Stimulated activated CD4-positive, alpha-beta T cell treated with anti-CD3 and anti-CD28 coated beads, Interleukin-1b, Interleukin-23, amount 100 ng/mL, for 1 hour (primary cell): ENCODE measurements at places on chromosomes 3 and 15.

DNA sequence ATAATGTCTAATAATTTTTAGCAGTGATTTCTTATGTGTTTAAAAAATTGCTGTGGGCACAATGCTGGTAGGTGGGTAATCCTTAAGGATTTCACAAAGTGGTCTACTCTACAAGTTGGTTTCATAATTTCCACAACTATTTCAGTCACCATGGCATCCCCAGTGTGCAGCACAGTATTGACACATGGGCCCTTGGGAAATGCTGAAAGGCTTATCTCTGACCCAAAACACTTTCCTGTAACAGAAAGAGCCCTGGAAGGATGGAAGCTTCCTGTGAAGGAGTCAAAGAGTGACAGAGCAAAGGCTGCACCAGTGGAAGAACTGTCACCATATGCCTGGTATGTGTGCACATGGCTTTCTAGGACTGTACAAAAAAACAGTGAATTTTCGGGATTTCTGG lies 153.7 kb downstream of the ANO10 start:
- DNase-seq = no peak

DNA sequence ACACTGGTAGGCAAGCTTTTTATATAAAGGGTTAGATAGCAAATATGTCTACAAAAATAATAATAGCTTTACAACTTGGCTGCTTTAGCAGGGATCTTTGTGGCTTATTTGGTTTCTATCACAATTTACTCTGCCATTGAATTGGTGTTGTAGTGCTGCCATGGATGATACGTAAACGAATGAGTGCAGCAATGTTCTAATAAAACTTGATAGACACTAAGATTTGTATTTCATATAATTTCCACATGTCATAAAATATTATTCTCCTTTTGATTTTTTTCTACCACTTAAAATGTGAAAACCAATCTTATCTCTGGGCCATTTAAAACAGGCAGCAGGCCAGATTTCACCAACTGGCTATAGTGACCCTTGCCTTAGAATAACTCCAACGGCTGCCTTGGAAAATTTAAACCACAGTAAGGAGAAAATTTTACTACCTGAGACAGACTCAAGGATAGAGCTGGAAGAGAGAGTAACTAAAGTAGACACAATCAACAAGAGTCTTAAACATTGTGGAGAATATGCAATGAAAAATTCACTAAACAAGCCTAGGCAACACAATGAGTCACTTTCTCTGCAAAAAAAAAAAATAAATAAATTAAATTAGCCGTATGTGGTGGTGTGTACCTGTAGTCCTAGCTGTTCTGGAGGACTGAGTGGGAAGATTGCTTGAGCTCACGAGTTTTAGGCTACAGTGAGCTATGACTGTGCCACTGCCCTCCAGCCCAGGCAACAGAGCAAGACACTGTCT lies 8.1 kb downstream of the NPHP3 start:
- no peak for DNase-seq

GRCh38 chr3:178324356-178324755 lies 211.9 kb upstream of the KCNMB2 start:
- no peak for DNase-seq

GRCh38 chr15:90419738-90420406 lies 31.8 kb downstream of the IQGAP1 start:
- no peak for DNase-seq

GRCh38 chr3:119582178-119582577 lies 2.9 kb downstream of the ADPRH start:
- no peak for DNase-seq

DNA sequence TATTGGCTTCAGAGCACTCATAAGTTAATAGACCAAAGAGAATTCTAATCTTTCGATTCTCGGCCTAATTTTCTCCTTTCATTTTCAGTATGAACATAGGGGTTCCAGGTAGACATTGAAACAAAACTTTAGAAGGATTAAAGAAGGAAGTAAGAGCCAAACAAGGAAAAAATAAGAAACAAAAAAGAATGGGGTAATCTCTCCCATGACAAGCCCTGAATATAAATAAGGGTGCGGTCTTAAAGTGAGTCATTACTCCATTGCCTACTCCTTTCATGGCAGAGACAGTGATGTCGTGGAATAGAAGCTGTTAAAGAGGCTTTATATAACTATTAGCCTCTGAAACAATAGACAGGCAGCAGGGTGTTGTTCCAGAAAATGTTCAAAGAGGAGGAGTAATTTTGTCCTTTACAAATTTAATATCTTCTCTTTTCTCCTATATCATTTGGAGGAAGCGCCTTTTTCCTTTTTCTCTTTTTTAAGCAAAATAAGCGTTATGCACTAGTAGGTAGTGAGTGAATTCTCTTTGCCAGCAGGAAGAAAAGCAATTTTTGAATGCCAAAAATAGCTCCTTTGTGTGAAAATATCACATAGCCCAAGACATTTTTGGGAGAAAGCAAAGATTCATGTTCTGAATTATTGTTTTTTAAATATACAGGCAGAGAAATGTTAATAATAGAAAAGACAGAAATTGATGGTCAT lies 607.9 kb upstream of the KCNMB2 start:
- no peak for DNase-seq

DNA sequence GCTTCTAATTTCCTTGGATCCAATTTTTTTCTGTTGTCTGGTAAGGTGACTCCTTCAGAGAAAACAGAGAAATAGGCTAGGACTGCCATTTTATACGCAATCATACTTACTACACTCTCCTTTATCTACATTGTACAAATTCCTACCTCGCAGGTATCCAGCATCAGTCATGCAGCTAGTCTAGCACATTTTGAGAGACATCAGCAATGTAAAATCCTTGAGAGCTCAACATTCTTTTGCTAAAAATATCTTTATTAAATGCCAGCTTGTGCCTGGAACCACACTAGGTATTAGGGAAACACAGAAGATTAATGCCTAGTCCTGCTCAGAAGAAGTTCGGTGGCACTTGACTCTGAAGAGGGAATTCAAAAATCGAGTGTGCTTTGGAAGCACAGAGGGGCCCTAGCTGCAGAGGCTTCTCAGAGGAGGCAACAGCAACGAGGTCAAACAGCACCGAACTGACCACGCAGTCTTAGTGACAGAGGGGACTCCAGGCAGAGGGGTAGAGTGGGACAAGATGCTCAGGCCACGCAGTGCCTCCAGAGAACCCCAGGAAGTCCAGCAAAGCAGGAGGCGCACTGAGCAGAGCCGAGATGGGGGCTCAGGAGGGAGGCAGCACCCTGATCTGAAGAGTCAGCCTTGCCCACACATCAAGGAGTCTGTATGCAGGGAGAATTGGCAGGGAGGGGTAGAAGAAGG lies 3.5 kb downstream of the FAM174B start:
- DNase-seq = no peak

GRCh38 chr3:16824081-16824696 lies 60.6 kb upstream of the PLCL2 start:
- DNase-seq = no peak

DNA sequence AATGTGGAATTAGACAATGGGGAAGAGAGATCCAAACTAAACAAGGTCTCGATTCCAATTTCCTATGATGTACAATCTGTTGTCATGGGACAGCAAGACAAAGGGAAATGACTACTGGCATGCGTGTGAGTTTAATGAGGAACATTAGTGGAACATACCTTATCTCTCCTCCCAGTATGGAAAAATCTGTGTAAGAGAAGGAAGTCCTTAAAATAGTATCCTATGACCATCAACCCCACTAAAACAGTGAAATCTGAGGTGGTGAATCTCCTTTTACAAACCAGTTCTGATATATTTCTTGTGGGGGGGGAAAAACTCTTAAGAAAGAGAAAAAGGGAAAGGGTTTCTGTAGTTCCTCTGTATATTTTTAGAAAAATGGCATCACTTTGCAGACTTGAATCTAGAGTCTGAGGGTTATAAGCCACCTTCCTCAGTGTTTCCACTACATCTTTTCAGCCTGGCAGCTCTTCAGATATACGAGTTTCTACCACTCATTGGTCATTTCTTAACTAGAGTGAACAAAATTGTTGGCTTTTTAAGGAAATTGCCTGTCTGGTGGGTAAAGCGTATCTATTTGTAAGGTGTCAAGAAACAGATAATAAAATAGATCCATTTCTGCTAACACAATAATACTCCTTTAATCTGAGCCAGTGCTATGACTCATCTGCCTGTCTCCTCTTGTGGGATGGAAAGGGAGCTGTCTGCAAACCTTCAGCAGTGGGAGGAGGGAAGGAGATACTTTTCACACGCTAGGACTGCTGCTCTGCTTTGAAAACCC lies 3.0 kb upstream of the TNFAIP8L3 start:
- no peak for DNase-seq

DNA sequence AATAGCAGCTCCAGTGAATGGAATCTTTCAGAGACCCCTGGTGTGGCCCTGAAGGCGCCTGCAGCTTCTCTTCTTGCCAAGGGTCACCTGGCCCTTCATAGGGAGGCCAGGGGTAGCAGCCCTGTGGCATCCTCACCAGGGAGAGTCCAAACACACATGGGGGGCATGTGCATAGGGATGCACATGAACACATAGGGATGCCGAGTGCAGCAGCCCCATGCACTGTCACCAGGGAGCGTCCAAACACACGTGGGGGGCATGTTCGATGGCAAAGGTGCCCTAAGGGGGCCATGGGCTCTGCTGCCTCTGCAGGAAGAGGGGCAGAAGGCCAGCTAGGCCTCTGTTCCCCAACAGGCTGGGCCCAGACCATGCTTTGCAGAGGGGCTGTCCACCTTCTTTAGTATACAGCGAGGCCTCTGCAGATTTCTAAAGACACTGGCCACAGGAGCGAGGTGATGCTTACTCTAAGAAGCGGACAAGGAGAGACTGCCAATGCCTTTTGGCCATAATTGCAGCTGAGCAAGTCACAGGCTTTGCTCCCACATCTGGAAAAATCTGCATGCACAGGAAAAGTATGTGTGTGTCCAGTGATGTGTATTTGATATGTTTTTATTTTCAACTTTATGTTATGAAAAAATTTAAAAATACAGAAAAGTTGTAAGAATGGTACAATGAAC lies 21.0 kb downstream of the ANAPC13 start:
- DNase-seq = no peak

GRCh38 chr3:115284980-115285379 lies 137.9 kb upstream of the ZBTB20 start:
- no peak for DNase-seq

- DNase-seq = no peak
Observed at GRCh38 chr15:53789654-53790375, 30.4 kb upstream of the WDR72 start.

DNA sequence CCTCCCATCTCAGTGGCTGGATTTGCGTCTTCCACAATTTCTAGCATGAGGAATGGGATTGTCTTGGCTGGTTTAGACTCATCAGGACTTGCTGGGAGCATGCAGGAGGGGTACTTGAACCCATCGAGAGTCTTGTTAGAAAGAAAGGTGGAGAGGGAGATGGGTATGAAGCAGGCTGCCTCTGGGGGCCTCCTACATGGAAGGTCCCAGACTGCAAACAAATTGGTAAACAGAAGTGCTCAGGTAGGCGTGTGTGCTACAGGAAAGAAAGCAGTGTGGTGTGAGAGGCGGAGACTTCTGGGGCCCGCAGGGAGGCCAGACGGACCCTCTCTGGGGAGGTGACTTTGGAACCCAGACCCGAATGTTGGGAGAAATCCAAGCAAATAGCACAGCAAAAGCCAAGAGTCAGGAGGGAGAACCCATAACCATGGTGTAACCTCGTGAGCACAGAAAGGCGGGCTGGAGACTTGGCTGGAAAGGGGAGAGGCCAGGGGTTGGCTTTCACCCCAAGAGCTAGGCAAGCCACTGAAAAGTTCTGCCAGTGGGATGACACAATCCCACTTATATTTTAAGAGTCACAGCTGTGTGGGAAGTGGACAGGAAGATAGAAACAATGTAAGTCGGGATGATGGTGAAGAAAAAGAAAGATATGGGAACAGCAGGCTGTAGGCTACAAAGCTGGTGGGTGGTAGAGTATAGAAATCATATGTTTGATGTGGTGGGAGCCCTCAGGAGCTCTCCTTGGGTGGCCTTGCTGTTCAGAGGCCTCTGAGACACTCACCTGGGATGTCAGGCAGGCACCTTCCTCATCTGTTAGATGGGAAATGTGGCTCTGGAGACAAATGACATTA lies 130.1 kb upstream of the PRR20G start:
- DNase-seq = no peak

- DNase-seq = no peak
Observed at GRCh38 chr15:66803182-66803729, 101.2 kb downstream of the SMAD6 start.

DNA sequence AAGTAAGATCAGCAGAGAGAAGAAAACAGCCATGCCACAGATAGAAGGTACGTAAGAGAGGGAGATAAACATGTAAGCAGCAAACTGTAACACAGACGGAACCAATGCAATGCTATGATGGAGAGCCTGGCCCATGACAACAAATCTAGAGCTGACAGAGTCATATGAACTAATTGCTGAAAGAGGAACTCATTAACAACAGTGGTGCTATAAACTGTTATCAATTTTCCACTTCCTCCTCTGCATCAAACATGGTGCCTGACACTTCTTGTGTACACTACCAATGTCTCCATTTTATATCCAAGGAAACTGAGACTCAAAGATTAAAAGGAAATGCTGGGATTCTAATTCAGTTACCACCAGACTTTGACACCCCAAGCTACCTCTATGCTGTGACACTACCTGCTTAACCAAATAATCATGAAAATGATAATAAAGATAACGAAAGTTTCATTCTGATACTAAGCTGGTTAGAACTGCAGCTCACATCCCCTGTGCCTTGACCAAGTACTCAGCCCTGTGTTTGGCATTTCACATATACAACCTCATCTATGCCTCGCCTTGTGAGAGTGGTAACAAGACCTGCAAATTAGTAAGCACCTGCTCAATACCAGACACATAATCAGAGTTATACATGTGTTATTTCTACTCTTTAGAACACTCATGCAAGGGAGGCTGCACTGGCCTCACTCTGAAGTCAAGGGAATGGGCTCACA lies 79.3 kb downstream of the ANO10 start:
- DNase-seq = no peak

DNA sequence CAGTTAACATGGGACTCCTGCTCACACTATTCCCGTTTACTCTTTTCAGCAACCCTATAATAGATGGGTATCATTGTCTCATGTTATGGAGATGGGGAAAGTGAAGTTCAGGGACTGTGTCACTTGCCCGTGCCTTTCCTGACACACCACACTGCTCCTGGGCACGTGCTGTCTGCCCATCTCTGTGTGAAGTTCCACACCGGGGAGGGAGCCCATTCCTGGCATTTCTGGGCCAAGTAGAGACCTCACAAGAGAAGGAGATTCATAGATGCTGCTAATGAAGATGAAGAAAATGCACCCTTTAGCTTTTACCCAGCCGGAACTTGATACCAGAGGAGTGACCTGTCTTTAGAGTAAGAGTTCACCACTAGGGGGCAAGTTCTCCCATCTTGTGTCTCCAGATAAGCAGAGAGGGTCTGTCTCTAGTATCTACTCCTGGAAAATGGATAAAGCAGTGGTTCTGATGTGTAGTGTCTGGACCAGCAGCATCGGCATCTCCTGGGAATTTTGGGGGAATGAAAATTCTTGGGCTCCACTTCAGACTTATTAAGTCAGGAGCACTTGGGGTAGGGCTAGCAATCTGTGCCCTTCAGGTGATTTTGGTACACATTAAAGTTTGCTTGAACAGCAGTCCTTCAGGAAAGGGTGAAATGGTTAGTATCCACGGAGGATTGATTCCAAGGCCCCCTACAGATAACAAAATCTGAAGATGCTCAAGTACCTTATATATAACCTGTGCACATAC lies 2.0 kb upstream of the TOPBP1 start:
- no peak for DNase-seq

GRCh38 chr3:188316021-188316722 lies 162.2 kb downstream of the LPP start:
- DNase-seq = no peak
